ENCODE measurements at places on chromosomes 5 and 9. TPM values are rescaled to one million over a fixed set of nuclear protein-coding genes. Genes with fewer than 3 reads are reported as not detected.

Gene PCDHGC4
- total RNA-seq: 1.5 TPM

Gene FOXD4L4
- 0.31 TPM for total RNA-seq

Gene CATSPER3
- 1.4 TPM for total RNA-seq

GRCh38 chr5:127590156-127590722 lies 58.6 kb upstream of the CTXN3 start:
- H3K27ac ChIP-seq: no peak overlapping the region
- no peak for DNase-seq
- H3K36me3 ChIP-seq: no peaks in the 10 kb centered on the region
- H3K4me3 ChIP-seq: no peak overlapping the region
- no peaks in the 10 kb centered on the region for H3K27me3 ChIP-seq
- no peaks in the 10 kb centered on the region for H3K4me1 ChIP-seq

Gene SPATA31C1
- not detected for total RNA-seq
